Iris pigment epithelial cell (primary cell): ENCODE measurements at places on chromosomes 3 and 15.

DNA sequence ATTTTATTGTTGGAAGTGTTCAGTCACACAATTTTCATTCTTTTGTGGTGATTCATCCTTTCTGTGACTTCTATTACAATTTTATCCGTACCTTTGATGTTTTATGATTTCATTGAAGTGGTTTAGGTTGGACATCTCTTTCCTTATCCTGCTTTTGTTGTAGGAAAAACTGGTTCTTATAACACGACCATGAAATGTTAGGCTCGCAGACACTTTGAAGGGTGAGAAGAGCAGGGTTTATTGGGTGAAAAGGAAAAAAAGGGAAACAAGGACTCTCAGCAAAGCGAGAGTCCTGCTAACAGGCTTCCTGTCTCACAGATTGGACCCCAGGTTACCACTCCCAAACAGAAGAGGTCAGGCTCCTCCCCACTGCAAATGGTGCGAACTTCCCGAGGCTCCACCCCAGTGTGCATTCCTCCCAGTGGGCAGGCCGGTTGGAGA is 257.4 kb downstream of the STXBP5L start:
- DNase-seq = no peak

GRCh38 chr3:43054754-43055153 is 51.1 kb downstream of the POMGNT2 start:
- no peak for DNase-seq

DNA sequence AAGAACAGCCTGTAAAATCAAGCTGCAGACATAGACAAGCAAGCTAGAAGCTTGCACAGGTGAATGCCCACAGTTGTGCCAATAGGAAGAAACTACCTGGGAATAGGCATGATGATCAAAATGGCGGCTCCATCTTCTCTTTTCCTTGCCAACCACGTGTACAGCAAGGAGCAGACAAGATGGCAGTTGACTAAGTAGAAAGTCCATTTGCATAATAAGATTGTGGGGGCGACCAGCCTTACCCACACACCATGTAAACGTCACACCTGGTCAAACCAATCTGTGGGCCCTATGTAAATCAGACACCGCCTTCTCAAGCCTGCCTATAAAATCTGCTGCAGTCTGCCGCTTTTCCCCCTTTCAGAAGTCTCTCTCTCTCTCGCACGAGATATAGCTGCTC is 25.1 kb upstream of the ANKRD34C start:
- no peak for DNase-seq

- no peak for DNase-seq
These were observed 127.7 kb upstream of the IQSEC1 start for GRCh38 chr3:13200946-13201345.

DNA sequence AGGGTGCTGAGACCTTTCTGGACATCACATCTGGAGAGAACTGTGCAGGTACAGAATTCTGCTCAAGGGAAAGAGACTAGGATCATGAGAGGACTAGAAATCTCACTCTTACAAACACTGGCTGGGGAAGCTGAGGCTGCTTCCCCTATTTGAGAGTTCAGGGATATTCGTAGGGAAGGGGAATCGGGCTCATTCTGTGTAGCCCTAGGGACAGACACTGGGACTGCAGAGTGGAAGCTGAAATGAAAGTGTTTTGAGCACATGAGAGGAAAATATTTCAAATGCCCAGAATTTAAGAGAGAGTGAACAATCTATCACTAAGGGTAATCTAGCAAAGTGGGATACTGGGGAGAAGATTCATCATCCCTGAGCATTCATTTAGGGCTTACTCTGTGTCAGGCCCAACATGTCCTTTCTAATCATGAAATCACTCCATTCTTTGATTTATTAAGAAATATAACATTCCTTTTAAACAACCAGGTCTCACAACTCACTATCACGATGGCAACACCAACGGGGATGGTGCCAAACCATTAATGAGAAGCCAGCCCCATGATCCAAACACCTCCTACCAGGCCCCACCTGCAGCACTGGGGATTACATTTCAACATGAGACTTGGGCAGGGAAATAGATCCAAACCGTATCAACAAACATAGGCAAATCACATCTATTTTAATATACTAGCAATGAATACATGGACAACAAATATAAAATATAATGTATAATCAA is 63.0 kb downstream of the CPN2 start:
- no peak for DNase-seq

DNA sequence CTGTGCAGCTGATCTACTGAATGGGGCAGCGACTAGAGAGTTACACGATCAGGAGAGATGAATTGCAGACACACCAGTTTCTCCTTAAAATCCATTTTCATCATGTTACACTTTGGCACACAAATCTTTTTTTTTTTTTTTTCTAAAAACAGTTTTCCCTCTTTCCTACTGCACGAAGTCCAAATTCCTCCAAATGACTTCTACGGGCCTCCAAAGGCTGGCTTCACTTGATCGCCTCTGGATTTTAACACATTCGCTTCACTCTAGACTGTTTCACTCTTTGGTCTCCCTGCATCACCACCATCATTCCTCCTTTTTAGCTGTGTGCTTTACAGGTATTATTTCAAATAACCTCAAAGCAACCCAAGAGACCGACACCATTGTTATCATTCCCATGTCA is 268.6 kb downstream of the RORA start:
- no peak for DNase-seq

GRCh38 chr15:68580026-68580882 is 1.5 kb downstream of the CORO2B start:
- DNase-seq = no peak

GRCh38 chr3:194964809-194965208 is 279.1 kb downstream of the FAM43A start:
- no peak for DNase-seq

DNA sequence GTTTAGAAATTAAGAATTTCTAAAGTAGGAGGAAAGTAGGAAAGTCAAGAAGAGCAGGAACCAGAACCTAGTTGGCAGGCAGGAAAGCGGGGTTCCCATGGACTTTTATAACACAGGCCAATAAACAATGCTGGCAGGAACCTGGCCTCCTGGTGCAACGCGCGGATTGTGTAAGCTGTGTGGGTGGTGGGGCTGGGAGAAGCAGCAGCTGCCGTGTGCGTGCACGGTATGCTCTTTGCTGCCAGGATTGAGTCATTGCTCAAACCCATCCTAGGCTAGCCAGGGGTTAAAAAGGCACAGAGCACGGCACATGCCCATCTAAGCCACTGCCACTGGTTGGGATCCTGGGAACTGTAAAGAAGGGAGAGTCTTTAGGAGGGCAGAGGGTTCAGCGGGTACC is 209.9 kb upstream of the RGMA start:
- no peak for DNase-seq

DNA sequence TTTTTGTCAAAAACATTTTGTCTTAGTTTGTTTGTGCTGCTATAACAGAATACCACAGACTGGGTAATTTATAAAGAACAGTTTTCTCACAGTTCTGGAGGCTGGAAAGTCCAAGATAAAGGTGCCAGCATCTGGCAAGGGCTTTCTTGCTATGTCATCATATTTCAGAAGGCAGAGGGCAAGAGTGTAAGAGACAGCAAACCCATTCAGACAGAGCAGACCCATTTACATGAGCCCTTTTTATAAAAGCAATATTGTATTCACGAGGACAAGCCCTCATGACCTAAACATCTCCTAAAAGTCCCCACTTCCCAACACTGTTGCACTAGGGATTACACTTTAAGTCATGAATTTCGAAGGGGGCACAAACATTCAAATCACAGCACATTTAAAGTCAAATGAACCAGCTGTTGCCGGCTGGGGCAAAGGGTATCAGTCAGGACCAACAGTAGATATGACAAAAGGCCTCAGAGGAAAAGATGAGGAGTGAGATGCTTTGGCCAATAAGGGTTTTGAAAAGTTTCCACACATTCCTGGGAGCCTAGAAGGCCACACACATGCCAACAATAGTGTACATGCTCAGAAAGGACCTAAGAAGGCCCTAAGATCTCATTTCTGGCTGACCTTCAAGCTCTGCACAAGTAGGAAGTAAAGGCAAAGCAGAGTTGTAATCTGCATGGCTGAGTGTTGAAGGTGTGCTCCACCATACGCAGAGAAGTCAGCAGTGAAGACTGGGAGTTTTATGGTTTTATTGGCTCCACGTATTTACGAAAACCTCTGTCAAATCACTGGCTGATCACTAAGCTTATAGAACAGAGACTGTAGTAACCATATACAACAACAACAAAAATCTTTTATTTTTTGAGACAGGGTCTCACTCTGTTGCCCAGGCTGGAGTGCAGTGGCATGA is 37.9 kb downstream of the UQCC5 start:
- DNase-seq = no peak

- no peak for DNase-seq
These were observed 7.7 kb upstream of the ACTC1 start for GRCh38 chr15:34802803-34803750.

DNA sequence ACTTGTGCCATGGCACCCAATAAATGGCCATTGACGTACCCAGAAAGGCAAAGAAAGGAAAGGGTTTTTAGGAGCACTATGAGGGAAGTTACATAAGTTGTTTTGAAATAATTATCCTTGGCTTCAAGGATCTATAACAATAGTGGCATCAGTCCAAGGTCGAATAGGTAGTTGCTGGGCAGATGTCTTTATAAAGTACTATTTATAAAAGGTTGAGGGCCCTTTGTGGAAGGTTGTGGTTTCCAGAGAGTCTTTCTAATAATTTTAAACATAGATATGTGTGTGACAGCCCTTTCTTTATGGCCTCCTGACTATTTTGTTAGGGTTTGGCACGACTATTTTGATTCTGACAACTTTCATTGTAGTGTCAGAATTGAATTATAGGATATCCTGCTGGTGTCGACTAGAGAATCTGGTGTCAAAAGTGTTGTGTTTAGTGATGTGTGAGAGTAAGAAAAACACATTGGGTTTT is 260.5 kb downstream of the PYDC2 start:
- DNase-seq = no peak

- DNase-seq = no peak
These were observed 349.3 kb upstream of the THRB start for GRCh38 chr3:24843955-24844354.

DNA sequence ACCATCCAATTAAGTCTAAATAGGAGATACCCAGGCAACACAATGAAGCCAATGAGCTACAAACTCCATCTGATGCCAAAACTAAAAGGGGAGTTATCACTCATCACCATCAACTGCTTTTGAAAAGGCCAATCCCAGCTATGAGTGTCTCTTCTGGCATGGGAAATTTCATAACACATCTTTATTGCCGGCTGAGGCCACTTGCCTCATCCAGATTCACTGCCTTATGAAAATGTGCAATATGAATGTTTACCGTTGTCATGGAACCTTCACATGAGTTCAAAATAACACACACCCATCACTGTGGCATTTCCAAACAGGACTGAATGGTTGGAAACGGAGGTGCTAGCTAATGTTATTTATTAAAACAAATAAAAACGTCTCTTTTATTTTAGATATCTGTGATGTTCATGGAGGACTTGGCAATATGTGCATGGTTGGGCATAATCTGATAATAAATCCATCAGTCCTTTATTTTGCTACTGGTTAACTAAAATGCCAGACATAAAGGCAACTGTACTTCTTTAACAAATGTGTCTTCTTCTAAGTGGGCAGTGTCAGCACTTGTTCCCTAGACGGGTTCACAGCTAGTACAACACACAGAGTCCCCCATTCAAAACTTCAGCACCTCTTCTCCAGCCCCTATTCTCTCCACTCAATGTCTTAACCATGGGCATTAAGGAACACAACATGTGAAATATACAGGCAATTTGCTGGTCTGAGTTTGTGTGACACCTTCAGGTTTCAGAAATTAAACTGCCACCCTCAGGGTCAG is 143.9 kb downstream of the MAGI1 start:
- DNase-seq = peak; percentile 68

- DNase-seq = peak; percentile 21
These were observed 256.0 kb upstream of the STAC start for GRCh38 chr3:36124118-36124796.

DNA sequence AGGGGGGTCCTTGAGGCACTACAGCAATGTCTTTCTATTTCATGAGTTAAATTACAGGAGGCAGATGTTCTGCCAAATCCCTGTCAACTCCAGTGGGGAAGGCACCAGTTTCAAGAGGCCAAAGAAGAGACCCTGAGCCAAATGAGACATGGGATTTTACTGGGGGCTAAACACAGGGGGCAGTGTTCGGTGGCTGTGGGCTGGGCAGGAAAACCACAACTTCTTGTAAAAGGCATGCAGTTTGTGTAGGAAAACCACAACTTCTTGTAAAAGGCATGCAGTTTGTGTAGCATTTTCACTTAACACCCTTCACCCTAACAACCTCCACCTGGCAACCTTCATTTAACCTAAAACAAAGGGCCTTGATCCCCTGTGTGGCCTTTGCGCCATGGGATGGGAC is 61.0 kb downstream of the POLR2M start:
- DNase-seq = no peak

GRCh38 chr3:173747427-173747826 is 349.9 kb downstream of the NLGN1 start:
- DNase-seq = peak; percentile 46

DNA sequence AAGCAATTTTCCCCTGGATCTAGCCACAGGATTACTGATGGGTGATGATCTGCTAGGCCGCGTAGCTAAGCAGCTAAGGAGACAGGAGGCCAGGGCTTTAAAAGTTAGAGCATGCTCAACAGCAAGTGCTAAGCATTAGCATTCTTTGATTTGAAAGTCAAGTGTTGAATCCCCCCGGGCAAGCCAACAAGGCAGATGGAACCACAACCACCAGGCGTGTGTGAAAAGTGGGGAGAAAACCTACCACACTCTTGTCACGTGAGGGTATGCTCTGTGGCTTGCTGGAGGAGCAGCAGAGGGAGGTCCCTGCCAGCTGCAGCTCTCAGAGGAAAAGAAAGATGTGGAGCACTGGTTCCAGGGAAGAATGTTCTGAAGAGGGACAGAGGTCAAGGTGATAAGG is 20.9 kb downstream of the SLC51A start:
- DNase-seq = no peak

DNA sequence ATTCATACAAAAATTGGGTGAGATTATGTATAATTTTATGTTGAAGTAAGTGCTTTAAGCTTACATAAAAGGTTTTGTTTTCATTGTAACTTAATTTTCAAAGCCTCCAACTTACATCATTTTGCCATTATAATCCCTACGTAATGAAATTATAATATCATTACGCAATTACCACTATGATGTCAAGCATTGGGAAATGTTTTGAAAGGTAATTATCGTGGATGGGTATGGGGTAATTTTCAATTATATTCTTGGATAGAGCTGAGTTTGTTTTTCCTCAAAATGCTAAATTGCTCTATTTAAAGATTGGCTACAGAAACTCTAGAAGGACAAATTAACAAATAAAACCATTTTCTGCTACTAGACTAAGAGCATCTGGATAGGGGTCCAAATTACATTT is 80.2 kb upstream of the FAM3D start:
- DNase-seq = no peak
